Stimulated activated naive CD8-positive, alpha-beta T cell treated with anti-CD3 and anti-CD28 coated beads, Interleukin-15, Interleukin-2, amounts not matched to agents 100 U/mL and 50 U/mL, for 24 hours (primary cell): ENCODE measurements at places on chromosomes 11 and 22.

DNA sequence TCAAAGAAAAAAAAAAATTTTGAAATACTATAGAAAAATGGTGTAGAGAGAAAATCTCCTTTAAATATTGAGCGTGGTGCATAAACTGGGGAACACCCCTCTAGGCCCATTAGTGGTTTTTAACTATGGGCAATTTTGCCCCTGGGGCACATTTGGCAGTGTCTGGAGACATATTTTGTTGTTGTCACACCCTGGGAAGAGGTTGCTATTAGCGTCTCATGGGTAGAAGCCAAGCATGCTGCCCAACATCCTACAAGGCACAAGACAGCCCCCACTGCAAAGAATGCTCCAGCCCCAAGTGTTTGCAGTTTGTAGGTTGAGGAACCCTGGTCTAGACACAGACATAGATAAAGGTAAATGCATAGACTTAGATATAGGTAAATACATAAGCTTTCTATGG lies 92.6 kb downstream of the KIAA1671 start:
- DNase-seq = no peak

GRCh38 chr11:130897262-130898182 lies 18.8 kb downstream of the SNX19 start:
- DNase-seq = no peak

DNA sequence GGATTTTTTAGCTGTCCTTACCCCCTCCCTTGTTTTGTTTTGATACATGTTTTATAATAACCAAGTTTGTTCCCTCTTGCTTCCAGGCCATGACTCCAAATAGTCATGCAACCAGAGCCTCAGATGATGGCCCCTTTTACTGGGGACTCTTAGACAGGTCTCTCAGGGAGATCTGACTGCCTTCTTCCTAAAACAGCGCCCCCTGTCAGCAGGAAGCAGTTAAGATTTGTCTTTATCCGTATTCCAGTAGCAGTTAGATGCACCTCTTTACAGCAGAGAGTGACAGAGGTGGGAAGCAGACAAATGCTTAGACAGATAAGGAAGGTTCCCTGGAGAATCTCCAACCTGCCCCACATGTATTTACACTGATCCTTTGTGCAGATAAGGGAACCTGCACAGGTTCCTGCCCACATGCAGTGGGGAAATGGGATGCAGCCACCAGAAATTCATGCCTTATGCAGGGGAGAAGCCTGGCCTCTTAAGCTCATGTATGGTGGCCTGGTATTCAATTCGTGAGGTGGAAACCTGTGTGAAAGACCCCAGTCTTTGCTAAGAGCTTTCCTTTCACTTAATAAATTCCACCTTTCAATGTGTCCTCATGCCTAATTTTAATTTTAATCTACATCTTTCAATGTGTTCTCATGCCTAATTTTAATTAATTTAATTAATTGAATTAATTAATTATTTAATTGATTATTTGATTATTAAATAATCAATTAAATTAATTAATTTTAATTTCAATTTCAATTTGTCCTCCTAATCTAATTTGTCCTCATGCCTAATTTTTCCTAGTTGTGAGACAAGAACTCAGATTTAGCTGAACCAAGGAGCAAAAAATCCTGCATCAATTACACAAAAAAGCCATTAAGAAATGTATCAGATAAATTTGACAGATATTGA lies 11.5 kb upstream of the GLYAT start:
- DNase-seq = no peak

DNA sequence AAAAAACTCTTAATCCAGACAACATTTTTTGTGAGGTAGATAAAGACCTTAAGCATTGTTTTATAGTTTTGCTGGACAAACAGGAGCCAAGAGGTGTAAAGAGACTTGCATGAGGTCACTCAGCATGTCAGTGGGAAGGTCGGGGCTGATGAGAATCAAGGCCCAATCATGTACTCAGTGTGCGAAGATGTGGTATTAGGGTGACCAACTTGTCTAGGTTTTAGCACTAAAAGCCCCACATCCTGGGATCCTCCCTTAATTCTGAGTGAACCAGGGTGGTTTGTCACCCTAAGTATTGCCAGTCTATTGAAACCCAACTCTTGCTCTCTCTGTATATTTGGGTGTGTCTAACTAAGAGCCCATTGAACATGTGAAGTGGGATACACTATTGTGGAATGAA lies 19.5 kb upstream of the SORL1-AS1 start:
- DNase-seq = no peak

GRCh38 chr11:123585706-123586105 lies 68.7 kb downstream of the SCN3B start:
- no peak for DNase-seq

DNA sequence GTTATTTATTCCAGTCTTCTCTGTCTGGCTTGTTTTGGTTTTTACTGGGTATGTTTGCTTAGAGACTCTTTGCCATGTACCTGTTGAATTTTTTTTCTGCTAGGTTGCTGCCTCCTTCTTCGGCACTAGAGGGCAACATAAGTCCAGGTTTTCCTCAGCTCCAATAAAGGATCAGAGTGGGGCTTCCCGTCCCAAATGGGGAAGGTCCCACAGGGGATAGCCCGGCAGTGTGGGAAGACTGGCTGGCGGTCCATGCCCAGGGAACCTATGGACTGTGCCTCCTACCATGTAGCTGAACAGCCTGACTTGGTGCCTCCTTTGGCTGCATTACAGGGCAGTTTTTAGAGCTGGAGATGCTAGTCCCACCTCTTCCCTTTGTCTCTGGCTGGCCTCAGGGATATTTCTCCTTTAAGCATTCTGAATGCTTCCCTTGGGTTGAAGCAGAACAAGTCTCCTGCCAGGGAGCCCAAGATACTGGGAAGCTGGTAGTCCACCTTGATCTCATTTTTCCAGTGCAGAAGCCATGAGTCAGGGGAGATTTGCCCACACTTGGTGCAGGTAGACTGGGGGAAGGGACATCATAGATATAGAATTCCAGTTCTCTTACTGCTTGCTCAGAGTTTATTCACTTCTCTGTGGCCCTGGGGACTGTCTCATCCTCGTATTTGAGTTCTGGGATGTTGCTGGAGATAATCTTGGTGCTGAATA lies 60.2 kb downstream of the BRD1 start:
- DNase-seq = peak; percentile 25

- DNase-seq = no peak
These were observed 487.8 kb downstream of the BUD13 start for GRCh38 chr11:116285026-116285425.

DNA sequence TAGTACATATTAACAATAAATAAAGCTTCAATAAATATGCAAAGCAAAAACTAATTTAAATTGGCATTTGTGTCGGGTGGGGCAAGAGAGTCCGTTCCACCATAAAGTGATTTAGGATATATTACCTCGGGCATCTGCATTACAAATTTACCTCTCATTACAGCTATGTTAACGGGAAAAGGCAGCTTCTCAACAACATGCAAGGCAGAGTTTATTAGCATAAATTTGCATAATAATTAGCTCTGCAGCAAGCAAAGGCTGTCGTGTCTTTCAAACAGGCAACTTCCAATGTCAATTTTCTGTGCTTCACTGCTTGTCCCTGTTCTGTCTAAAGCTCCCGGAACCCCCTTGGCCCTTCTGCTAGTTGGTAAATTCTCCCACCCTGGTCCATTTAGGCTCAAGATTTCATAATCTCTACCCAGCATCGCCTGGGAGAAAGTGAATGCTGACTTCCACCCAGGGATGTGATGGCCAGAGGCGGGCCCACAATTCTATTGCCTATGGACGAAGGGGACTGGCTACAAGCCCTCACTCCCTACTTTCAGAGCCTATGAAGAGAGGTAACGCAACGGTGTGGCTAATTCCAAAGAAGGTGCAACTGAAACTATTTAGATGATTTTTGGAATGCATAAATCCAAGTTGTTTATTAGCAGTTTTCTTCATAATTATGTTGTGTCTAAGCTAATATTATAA lies 462.1 kb downstream of the OPCML start:
- DNase-seq = no peak

GRCh38 chr11:78651136-78651775 lies 76.6 kb upstream of the NARS2 start:
- DNase-seq = no peak

- DNase-seq = no peak
These were observed 65.8 kb upstream of the MS4A8 start for GRCh38 chr11:60633645-60634044.

- no peak for DNase-seq
These were observed 200.5 kb upstream of the CHORDC1 start for GRCh38 chr11:90423378-90423777.

GRCh38 chr22:24994070-24994763 lies 41.7 kb downstream of the KIAA1671 start:
- peak; percentile 20 for DNase-seq

DNA sequence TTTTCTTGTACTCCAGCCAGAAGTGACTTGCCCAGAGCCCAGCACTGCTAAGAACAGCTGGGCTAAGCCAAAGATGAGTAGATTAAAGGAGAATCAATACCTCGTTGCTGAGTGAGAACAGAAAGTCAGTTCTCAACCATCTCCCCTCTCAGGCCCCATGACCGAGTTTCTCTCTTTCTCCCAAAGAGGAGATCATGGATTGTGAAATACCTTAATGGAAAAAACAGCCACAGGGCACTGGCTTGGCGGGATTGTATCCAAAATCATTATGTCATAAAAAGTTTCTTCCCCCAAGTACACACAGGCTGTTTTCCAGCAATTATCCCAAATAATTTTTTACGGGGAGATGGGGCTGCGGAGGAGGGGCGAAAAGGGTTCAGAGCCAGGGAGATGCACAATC lies 111.8 kb upstream of the TMEM45B start:
- DNase-seq = no peak
